ENCODE measurements at places on chromosomes 12 and 14.

DNA sequence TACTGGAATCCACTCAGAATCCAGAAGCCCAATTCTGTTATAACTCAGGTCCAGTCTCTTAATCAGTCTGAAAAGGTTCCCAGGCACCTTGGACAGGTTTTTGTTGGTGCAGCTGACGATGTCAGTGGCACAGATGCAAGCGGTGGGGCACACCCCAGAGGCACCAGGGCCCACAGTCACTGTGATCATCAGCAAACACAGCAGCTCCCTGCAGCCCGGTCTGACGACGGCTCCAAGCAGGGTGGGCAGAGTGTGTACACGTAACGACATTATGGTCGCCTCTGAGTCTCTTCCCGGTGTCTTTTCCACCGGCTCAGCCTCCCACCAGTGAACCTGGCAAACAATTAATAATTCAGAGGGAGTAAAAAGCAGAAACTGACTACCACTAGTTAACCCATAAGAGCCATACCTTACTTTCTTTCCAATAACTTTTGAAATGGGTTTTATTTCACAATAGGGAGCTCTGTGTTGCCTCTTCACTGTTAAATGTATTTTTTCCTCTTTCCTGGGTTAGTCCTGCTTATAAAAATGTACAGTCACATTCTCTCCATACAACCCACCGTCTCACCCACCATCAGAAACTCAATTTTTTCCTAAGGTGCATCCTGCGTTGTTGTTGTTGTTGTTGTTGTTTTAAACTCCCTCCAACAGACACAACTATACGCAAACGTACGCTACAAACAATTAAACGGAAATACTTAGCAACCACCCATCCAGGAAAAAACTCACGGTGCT is 521 bp upstream of the PCED1B start:
- no peak for DNase-seq

DNA sequence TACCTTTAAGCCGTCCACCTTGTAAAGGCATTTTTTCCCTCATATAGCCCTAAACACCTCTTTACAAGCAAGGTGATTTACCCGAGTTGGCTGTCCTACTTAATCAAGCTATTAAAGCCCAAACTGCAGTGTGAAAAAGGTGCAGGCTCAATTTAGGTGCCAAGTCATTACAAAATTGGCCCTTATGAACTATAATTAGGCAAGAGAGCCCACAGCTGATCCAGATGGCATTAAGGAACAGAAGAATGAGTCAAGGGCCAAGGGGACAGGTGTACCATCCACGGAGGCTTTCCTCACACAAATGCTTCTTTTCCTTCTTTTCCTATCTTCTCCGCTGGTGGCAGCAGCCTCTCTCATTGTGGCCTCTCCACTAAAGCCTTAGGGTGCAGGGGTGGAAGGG is 90.5 kb downstream of the TTC8 start:
- DNase-seq: no peak

DNA sequence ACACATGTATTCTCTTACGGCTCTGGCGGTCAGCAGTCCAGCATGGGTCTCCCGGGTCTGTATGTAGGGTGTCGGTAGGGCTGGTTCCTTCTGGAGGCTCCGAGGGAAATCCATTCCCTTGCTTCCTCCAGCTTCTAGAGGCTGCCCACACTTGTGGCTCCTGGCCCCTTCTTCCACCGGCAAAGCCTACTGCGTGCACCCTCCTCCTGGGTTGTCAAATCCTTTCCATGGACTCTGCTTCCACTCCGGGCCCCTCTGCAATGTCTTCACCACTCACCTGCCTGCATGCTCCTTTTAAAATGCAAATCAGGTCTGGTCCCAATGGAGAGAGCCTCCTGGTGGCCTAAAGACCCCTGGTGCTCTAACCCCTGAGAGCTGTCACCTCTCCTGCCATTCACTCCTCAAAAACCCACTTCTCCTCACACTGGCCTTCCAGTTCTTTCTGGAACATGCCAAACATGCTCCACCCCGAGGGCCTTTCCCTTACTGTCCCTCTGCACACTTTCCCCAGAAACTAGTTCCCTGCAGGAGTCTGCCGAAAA is 108.5 kb downstream of the DICER1 start:
- DNase-seq: no peak

GRCh38 chr14:99576304-99576703 is 27.7 kb downstream of the CCDC85C start:
- DNase-seq: no peak

DNA sequence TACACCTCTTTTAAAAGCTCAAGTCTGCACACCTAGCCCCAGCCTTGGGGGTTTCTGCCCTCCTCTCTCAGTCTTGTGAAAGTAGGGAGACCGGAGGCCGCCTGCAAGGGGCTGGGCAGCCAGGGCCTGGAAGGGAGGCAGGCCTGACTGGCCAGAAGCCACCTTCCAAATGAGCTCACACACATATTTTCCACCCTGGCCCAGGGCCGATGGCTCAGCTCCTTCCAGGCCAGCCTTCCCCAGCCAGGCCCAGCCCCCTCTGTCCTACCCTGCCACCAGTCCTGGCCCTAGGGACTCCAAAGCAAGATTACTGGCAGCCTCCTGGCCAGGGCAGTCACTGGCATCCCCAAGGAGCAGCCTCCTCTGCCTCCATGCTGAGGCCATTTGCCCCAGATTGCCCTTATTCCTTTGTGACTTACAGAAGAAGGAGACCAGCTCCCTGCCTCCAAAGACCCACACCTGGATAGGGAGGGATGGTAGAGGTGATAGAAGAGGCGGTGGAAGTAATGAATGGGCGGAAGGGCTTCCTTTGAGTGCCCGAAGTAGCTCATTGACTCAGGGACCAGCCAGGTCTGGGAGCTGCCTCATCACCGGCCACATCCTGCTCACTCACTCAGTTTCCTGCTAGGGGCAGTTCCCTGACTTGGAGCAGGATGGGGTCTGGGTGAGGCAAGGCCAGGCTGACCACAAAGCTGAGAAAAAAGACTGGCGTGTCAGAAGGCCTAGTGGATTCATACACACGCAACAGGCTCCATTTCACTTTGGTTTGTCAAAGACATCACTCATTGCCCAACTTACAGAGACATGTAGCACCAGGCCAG is 14.8 kb downstream of the MMP14 start:
- DNase-seq: peak; percentile 43

DNA sequence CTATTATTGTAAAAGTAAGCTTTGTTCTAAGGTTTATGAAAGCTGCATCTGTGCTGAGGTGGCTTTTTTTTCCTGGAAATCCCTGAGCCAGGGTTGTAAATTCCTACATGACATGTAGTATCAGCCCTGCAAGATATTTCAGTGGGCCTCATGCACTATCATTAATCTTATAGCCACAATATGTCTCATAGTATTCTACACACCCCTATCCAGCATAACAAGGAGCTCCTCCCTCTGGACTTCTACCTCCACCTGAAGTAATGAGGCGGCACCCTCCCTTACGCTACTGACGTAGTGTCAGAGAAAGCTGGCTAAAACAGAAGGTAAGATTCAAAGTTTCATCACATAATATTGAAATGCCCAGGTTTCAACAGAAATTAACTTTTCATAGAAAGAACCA is 35.5 kb downstream of the SLC5A8 start:
- DNase-seq: no peak

DNA sequence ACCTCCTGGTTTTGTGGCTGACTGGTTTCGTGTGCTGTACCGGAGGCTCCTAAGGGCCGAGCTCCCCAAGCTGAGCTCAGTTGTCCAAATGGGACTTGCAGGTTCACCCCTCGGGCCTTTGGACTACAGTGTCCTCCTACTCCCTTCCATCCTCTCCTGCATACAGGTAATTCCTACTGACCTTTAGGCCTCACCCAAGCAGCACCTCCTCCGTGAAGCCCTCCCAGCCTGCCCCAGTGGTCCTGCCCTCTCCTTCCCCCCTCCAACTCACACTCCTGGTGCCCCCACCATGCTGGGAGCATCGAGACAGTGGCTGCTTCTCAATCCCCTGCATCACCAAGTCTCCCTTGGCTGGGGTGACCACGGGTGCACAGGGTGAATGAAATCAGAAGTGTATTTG is 27.1 kb upstream of the YY1 start:
- no peak for DNase-seq

- DNase-seq: no peak
These were observed 9.4 kb downstream of the DHX37 start for GRCh38 chr12:124979568-124979967.

GRCh38 chr12:13094367-13094766 is 9.1 kb downstream of the GSG1 start:
- DNase-seq: no peak

- DNase-seq: no peak
These were observed 3.3 kb upstream of the ATG101 start for GRCh38 chr12:52066346-52067080.

DNA sequence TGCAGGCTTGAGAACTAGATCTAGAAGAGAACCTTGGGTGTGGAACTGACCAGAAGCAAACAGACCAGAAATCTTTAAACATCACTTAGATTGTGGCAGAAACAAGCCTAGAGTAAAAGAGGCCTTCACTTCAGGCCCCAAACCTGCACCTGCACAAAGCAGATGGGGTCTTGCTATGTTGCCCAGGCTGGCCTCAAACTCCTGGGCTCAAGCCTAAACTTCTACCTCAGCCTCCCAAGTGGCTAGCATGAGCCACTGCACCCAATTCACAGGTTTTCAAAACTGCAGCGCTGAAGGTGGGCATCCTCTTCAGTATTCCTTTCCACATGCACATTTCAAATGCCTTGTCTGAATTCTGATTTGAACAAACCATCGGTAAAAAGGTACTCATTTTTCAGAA is 19.9 kb downstream of the MOK start:
- DNase-seq: no peak

DNA sequence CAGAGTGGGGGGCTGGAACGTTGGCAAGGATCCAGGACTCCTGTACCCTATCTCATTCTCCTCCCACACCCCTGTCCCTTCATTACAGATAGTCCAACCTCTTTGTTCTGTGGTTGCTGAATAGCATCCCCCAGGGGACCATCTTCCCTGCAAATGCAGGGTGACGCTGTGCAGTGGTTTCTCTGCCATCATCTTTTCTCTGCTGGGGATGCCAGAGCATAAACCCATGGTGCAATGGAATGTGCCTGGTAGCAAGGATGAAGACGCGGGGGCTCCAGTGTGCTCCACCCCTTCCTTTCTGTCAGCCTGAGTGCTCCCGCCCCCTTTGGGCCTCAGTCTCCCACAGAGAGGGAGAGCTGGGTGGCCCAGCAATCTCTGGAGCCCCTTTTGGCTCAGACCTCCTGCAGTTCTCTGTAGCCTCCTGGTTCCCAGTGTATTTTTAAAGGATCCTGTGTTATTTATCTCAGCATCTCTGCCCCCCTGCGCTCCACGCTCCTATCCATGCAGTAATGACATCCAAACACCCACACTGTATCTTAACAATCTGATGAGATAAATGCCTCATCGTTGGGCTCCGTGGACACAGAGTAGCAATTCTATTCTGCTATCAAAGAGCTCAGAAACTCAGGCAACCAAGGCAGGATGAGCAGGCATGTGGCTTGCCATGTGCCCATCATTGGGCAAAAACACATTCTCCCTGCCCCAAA is 212.8 kb downstream of the CACNA1C start:
- no peak for DNase-seq

GRCh38 chr12:84502907-84503787 is 409.5 kb downstream of the SLC6A15 start:
- DNase-seq: no peak

- DNase-seq: no peak
These were observed 51.5 kb upstream of the RAP1B start for GRCh38 chr12:68559246-68559645.

DNA sequence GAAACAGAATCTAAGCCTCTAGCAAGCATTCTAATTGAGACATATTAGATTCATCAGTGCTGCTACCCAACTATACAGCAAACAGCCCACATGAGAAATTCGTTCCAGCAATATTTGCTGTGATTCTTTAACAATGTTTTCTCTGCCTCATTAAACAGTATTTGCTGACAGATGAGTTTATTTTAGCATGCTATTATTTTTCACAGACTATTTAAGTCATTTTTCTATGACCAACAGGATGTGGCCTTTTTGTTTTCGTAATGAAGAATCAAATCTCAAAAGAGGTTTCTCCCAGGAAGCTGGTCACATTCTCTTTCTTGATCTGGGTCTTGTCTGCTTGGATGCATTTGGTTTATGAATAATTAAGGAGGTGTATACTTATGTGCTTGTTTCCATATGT is 23.2 kb upstream of the SERPINA12 start:
- DNase-seq: no peak

- no peak for DNase-seq
These were observed 213.7 kb downstream of the GXYLT1 start for GRCh38 chr12:41930866-41931437.

DNA sequence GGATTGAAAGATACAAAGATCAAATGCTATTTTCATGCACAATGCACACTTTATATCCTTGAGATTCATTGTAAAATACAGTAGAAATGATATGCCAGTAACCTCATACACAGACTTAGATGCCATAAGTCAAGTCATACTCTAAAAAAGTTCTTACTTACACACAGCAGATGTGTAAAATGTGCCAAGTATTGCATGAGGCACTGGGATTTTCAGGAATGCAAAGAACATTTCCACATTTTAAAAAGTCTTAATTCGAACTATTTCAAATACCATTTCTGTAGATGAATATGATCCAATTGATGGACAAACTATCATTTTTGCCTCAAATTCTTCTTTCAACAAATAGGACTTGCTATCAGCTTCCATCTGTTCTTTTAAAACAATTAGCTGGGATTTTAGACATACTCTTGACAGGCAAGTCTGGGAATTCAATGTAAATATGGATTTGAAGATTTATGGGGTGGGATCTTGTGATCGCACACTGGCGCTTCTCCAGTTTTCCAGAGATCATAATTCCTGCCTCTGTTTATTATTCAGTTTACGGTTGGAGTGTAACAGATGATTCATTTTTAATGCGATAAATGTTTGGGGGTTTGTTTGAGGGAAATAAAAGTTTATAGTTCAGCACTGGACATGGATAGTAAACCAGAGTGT is 183.8 kb downstream of the PAX9 start:
- no peak for DNase-seq

- DNase-seq: no peak
These were observed 371 bp downstream of the CHD8 start for GRCh38 chr14:21455592-21455911.

DNA sequence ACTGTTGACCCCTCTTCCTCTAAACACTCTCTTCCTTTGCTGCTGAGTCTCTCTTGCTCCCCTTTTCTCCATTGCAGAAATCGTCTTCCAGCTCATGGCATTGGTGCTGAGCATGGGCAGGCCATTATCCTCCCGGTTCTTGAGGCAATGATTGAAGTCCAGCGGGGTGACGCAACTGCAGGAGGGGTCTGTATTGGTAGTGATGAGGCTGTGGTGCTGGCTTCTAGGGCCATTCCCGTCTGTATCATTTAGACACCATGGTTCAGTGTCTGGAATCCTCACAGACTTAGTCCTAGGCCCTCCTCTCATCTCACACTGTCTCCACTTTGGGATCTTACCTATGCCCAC is 720 bp upstream of the SLC22A17 start:
- no peak for DNase-seq

Data from nucleus accumbens (tissue), 56 donors.